Melanocyte of skin (primary cell): ENCODE measurements at places on chromosomes 1 and 21. TPM values are rescaled to one million over a fixed set of nuclear protein-coding genes. Genes with fewer than 3 reads are reported as not detected.

Gene OPTC
- total RNA-seq = not detected in 2 replicates

Gene POLR3GL
- 11.7 and 14.9 TPM in 2 replicates for total RNA-seq

Gene SCCPDH
- total RNA-seq = 100 and 144 TPM in 2 replicates

Gene SELL
- total RNA-seq = under 0.01 TPM in 2 replicates

Gene TDRD5
- not detected in 2 replicates for total RNA-seq

Gene S100A9
- not detected in 2 replicates for total RNA-seq

Gene USP16
- total RNA-seq = 23.3 and 40.4 TPM in 2 replicates

Gene DDAH1
- 1.4 and 9.1 TPM in 2 replicates for total RNA-seq

Gene KCNC4
- 1.0 and 2.2 TPM in 2 replicates for total RNA-seq
